Stimulated activated CD8-positive, alpha-beta memory T cell treated with anti-CD3 and anti-CD28 coated beads, Interleukin-4, amount 100 ng/mL, for 4 hours (primary cell): ENCODE measurements at places on chromosomes 3 and 15.

GRCh38 chr3:25088284-25088683 lies 339.8 kb upstream of the RARB start:
- no peak for DNase-seq

DNA sequence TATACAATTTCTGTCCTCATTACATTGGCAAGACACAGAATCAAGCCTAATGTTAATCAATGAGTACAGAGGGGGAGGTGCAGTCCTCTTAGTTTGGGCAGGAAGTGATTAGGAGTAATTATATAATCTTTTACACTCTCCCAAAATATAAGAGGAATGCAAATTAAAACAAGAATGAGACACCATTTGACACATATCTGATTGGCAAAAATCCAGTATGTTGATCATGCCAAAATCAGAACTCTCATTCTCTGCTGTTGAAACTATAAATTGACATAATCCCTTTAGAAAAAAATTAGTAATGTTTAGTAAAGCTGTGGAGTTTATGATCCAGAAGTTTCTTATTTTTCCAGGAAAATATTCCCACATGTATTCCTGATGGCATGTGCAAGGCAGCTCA lies 373.4 kb downstream of the EPHA6 start:
- DNase-seq: no peak

DNA sequence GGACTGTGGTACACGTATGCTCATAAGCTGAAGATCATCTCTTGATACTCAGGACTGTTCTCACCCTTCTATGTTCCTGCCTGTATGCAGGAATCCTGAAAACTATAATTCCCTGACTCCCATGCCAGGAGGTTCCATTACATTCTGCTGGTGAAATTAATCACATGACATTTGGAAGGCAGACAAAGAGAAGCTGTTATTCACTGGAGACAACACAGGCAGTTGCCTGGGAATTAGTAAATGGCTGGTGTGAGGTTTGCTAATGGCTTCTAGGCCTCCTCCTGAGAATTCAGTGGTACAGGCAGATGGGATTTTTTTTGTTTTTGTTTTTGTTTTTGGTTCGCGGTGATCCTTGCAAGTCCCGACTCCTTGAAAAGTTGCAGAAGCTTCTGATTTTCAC lies 91.4 kb downstream of the CTNNB1 start:
- no peak for DNase-seq

DNA sequence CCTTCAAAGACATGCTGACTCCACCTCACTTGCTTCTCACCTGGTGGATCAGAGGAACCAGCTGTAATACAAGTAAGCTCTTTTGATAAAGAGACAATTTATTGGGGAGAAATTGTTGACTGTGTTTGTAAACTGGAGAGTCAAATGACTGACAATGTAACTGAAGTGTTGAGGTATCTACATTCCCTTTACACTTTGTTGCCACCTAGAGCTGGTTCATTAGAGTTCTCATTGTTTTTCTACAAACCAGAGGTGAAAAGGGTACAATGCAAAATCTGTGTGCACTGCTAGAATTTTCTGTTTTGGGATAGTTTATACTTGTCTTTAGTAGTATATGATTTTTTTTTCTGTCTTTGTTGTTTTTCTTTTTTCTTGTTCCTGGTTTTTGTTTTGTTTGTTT lies 8.7 kb upstream of the LRRC58 start:
- no peak for DNase-seq

DNA sequence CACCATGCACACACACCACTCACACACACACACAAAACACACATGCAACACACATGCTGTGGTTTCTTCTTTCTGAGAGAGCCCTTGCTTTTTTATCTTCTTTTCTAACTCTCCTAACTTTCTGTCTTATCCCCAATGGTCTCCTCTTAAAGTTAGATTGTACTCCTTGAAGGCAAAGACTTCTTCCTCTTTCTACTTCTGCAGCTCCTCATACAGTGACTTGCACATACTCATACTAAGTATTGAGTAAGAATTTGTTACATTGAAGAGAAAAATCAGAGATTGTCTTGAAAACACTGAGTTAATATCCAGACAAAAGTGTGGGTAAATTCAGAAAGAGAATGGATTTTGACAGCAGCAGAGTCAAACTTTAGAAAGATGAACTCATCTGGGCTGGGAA lies 64.4 kb downstream of the GTPBP8 start:
- no peak for DNase-seq

GRCh38 chr3:171996178-171996817 lies 43.1 kb upstream of the FNDC3B start:
- no peak for DNase-seq

DNA sequence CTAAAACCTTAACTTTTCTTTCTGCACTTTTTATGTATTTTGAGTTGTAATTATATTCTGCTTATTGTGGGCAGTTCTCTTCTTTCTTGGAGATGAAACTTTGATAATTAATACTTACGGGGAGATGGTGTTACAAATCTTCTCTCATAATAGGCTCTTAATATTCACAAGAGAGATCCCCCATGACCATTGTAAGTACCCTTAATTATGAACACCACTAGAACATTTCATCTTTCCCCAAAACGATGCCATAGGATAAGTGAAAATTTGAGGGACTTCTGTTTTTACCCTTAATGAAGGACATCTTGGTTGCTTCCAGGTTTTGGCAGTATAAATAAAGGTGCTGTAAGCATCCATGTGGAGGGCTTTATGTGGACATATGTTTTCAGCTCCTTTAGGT lies 60.7 kb downstream of the PIAS1 start:
- DNase-seq: no peak

DNA sequence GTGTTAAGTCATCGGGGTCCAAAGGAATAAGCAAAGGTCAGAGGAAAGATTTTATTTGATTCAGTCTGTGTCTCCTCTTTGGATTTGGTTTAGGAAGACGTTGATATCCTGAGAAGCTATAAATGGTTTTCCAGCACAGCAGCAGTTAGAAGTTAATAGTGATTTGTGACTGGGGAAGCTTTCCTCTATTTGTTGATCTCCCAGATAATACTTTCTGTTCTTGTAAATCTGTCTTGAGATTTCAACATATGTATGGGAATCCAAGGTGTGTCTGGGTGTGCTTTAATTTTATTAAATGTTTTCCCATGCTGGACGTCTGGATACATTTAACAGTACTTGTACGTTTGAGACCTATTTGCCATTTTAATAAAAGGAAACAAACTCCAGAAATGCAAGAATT lies 409.5 kb downstream of the ROBO1 start:
- no peak for DNase-seq

DNA sequence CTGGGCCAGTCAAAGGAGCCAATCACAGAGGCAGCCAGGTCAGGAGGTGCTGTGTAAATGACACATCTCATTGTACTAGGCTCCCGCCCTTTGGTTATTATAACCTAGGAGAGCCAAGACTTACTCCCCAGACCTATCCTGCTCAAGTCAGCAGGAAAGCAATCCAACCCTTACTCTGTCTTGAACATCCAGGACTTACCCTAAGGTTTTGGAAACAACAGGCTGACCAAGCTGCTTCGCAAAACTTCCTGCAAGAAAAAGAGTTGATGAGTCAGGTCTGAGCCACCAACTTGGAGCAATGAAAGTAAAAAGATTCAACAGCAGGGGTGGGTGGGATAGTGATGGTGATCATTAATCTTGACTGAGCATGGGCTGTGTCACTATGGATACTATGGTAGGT lies 144.4 kb downstream of the MYLK start:
- DNase-seq: no peak

DNA sequence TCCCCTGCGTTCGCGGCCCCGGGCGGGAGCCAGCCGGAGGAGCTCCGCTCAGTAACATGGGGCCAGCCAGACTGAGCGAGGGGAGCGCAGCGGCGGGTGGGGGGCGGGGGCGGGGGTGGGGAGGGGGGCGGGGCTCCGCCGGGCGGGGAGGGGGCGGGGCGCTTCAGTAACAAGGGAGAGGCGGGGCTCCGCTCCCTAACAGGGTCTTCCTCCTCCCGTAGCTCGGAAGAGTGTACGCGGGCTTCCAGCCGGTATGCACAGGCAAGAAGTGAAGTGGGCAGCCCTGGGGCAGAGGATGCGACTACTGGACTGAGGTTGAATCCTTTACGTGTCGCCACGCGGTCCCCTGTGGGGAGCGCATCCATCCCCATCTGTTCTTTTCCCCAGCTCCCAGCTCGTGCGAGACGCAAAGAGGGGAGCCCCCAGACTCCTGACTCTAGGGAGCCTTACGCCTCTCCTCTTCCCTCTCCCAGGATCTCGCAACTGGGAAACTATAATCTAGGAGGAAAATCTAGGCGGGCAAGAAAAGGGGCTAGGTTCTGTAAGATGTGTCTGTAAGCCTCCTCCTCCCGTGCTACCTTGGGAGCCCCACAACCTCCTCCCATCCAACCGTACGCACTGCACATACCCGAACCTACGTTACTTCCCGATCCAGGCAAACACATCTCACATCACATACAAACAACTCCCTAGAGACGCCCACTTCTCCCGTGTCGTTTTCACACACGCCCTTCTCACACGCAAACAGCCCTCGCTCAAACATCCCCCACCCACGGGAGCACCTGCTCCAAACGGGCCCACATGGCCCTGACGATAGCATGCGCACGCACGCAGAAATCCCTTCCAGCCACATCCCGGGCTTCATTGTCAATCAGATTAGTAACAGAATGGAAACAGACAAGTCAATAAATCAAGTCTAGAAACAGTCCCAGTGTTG lies at the start of gene SHF:
TSS of gene SHF (minus strand) at position 73 of the 937 bp plus-strand sequence. CDS start at position 58, 15 bp downstream.
- peak; percentile 67 for DNase-seq

DNA sequence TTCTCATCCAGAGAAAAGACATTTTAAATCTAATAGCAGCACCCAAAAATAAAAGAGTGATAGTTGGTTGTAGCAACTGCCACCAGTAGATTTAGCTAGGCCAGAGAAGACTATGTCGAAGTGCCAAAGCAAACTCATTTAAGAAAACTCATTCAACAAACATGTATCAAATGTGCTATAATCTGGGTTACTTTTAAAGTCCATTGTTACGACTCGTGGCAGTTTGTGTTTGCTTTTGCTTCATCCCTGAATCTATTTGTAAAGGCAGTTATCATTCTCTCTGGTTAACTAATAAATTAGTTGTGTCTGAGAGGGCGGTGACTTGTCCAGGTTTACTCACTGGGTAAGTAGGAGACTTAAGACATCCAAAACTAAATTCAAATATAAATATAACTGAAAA lies 159.4 kb downstream of the ZIC4 start:
- no peak for DNase-seq

DNA sequence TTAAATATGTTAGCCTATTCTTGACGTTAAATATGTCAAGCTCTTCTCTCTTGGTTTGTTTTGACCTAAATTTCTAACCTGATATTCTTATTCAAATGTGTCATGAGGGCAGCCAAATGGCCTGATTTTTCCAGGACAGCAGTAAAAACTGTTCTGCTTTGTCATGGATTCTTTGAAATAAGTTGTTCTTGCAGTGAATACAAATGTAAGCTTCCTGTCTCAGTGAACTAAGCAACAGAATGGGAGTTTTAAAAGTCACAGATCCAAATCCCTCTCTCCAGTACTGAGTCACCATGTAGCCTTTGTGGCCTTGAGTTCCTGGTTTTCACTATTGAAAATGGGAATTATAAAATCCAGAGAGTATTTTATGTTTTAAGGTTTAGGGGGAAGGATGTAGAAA lies 301.8 kb downstream of the NLGN1 start:
- no peak for DNase-seq

DNA sequence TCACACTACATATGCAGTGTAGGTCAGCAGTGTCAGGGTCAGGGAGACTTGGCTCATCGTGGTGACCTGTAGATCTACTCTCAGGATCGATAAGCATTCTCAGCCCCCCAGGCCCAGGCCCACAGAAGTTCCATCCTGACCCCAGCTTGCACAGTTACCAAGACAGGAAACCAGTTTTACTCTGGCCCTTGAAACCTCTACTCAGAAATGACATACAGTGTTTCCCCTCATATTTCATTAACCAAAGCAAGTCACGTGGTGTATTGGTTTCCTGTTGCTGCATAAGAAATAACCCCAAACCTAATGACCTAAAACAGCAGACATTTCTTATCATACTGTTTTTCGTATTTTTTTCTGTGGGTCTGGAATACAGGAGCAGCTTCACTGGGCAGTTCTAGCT lies 242.2 kb downstream of the SLCO3A1 start:
- DNase-seq: no peak

- DNase-seq: no peak
Measured at GRCh38 chr3:136166507-136166906, 29.6 kb downstream of the MSL2 start.

DNA sequence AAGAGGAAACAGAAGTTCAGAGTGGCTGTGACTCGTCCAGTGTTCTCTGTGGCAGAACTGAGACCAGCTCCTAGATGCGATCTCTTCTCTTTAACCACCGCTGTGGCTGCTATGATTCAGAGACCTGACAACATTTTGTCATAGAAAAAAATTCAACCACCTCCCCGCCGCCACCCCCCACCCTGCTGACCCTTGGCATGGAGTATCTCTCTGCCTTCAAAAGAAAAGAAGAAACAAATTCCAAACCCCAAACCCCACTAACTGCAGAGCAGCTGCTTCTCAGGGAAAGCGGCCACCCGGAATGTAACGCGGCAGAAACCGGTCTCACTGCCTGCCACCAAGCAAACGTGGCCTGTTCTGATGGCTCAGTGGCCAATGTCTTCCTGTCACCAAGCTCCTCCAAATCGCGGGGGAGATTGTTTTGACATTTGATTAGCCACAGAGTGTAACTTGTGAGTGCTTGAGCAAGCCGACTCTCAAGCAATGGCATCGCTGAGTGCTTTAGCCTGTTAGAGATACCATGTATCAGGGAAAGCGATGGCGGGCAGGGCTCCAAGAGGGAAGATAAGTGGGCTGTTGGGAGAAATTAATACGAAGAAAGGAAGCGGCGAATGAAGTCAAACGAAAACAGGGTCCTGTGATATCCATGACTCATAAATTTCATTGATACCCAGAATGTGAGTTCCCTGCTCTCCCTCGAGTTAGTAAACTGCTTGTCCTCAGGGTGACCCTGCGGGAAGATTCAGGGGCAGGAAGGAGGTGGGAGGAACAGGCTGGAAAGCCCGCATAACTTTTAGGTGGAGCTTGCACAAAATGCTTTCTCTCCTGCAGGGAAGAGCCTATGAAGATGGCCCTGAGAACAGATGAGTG lies 44.8 kb upstream of the TLE3 start:
- DNase-seq: no peak

DNA sequence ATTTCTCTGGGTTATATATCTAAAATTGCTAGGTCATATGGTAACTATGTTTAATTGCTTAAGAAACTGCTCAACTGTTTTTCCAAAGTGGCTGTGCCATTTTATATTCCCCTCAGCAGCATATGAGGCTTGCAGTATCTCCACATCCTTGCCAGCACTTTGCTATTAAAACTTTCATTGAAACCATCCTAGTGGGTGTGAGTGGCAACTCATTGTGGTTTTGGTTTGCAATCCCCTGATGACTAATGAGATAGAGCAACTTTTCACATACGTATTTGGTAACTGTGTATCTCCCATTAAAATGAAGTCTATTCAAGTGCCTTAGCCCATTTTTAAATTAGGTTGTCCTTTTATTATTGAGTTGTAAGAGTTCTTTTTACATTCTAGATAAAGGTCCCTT lies 17.3 kb downstream of the KPNA1 start:
- no peak for DNase-seq

GRCh38 chr3:27252646-27253045 lies 116.5 kb downstream of the NEK10 start:
- no peak for DNase-seq

DNA sequence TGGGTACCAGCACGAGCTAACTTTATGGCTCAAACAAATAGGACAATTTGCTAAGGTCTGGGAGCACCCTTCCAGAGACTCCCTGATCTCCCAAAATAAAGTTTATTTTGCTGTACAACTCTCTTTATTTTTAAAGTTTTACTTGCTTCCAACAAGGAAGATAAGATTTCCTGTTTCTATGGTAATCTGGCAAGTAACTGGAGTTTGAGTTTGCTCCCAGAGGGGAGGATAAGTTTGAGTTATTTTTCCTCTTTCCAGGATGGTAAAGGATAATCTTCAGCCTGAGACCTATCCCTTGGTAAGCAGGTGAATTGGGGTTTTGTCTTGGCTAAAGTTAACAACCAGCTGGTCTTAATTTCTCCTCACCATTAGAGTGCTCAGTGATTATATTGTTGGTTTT lies 1019.4 kb upstream of the ALCAM start:
- DNase-seq: no peak
